Right forelimb (tissue), 1 donor: ENCODE measurements at places on chromosomes 3 and 15.

DNA sequence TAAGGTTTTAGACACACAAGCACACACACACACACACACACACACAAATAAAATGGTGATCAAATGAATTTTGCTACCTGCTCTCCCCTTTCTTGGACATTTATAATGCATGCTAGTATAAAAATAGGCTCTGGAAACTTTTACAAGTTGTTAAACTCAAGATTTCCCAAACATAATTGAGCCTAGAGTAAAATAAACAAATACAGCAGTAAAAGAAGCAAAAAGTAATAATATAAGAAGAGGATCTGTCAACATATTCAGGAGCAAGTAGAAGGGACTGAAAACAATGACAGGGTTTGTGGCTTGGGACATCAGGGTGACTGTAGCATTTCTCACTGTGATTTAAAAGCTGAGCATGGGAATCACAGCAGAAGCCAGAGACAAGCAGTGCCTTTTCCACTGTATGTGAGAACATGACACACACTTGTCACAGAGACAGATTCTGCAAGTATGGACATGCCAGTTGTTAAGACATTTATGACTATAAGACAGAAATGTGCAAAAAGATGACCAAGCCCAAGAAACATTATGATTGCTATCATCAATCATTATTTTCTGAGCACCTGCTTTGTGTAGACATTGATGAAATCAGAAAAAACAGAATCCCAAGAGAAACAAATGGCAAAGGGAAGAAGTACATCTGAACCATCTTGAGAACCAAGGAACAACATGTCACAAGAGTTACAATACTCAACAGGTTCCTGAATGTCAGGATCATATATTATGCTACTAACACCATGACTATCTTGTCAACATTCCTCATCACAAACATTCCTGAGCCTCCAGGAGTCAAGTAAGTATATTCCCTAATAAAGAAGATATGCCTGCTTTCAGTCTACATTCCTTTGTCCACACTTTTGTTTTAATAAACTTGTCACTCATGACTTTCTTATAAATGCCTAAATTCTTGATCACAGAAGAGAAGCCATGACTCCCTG lies 7.1 kb downstream of the THRB start:
- DNase-seq = no peak

DNA sequence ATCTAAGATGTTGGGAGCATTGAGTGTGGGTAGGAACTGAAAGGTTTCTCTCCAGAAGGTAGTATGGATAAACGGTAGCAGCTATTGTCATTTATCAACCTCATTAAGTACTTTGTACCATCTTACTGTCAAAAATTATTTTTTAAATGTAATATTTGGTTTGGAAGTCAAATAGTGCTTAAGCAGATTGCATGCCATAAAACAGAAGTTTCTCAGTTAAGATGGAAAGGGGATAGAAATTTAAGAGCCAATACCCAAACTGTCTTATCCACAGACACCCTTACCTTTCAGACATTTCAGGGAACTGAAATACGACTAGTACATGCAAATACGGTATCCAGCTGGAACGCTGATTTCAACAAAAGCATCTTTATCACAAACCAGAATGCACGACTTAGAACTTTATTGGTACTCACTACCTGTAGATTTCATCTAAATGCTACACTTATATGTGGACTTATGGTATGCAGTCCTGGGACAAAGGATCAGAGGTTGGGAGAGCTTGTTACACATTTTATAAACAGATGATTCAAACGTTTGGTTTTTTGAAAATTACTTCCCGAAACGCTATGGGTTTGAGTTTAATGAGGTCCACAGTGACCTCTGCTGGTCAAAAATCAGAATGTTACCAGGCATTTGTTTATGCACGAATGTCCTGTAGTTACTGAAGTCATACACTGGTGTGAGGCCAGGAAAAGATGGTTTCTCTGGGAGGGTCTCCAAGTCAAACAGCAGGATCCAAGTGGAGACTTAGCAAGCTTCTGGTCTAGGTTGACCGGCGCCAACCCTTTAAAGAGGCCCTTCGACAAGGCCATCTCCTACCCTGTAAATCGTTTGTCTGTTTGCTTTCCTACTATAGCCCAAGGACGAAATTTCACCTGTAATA lies 45.7 kb upstream of the DUT start:
- DNase-seq = peak; percentile 86

DNA sequence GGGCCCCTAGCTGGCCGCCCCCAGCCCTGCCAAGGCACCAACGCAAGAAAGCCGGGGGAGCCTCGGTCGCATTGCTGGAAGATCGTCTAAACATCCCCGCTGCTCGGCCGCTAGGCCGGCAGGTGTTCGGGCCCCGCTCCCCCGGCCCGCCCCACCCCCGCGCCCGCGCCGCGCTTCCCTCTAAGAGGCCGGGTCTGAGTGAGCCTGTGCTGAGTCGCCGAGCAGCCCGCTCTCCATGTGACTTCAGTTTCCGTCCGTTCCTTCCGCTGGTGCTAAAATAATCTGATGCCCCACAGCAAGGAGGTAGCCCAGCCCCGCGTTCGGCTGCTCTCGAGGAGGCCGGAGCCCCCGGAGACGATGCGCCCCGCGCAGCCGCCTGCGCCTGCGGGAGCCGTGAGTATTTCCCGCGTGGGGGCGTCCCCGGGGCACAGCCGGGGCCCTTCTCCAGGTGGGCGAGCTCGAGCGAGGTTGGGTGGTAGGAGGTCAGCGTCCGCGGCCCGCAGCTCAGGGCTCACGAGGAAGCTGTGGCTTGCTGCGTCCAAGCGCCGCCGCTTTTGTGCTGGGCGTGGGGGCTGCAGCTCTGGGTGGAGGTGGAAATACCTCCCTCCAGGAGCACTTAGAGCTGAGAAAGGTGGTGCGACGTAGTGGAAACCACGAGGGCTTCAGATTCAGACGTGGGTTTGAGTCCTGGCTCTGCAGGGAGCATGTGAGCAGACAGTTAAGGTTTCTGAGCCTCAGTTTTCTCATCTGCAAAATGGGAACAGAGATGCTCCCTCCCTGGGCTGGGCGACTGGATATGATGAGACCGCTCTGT lies at the start of gene NRROS:
NRROS (plus strand) TSS at position 212 of the 814 bp plus-strand sequence. CDS start 14,846 bp downstream, outside the sequence.
- DNase-seq = peak; percentile 71

DNA sequence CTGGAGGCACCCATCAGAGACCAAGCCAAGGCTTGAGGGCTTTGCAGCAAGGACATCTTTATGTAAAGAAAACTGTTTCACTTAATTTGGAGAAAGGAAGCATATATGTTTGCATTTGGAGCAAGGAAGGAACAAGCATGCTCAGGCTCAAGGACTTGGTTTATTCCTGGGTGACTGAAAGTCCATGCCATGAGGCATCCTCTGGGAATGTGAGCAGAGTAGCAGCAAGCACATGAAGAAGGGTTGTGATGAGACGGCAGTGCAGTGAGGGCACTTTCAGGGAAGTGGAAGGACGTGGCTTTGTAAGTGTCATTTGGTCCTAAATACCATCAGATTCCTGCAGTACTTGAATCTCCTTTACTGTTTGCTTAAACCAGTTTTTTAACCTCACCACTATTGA lies 26.8 kb downstream of the POLG start:
- no peak for DNase-seq
